Activated T-cell treated with anti-CD3 and anti-CD28 coated beads for 1 hour (primary cell): ENCODE measurements at places on chromosomes 5 and 9.

DNA sequence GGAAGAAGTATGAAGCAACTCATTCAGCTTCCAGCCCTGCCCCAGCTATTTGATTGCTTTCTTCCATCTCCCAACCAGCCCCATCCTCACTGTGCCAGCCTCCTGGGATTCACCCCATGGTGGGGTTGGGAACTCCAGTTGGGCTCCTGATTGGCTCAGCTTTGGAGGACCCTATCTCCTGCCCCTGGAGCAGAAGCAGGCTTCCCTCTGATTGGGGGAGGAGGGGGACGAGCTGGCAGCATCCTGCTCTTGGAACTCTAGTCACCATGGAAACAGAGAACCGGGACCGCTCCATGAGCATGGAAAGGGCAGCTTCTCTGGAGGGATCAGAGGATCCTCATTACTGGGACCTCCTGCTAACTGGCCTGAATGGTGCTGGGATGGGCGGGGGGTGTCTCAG is 2.6 kb downstream of the SLC6A7 start:
- no peak for DNase-seq

- no peak for DNase-seq
Observed at GRCh38 chr5:62791059-62791458, 212.4 kb downstream of the LRRC70 start.

- no peak for DNase-seq
Observed at GRCh38 chr5:135859641-135860040, 25.2 kb downstream of the SLC25A48 start.

DNA sequence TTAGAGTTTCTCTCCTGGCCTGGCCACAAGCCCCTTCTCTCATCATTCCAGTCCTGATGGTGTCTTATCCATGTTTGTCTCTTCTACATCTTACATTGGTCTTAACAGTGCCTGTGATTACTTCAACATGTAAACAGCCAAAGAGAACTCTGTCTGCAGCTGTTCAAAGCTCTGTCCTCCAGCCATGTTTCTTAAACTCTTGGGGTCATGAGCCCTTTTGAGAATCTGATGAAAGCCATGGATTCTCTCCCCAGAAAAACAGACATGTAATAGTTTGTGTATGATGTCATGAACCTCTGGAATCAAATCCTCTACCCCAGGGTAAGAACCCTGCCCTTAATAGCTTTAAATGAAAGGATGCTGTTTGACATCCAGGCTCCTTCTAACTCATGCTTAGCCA is 30.1 kb downstream of the MAMDC2 start:
- DNase-seq = no peak

- DNase-seq = no peak
Observed at GRCh38 chr9:124537926-124538325, 30.7 kb upstream of the NR5A1 start.

- DNase-seq = no peak
Observed at GRCh38 chr5:34550964-34551363, 105.2 kb upstream of the RAI14 start.

DNA sequence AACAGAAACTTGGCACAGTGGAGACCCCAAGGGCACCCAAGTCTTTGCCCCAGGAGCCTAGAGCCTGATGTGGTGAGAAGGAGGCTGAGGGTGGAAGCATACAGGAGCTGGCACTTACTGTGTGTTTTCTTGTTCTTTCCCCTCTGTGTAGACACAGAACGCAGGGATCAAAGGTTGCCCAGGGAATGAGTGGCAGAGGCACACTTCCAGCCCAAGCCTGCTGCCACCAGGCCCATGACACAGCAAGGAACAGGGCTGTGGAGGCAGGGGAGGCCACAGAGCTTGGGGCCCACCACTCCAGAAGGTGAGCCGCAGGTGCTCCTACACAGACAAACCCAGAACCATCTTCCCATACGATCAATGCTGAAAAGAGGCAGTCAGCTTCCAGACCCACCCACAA is 73.9 kb upstream of the S1PR3 start:
- DNase-seq = no peak

- DNase-seq = no peak
Observed at GRCh38 chr9:86315078-86315477, 32.7 kb upstream of the ISCA1 start.
